Urinary bladder (tissue), 4 donors: ENCODE measurements at places on chromosomes 7 and 10. TPM values are rescaled to one million over a fixed set of nuclear protein-coding genes. Genes with fewer than 3 reads are reported as not detected.

FZD1 gene
- total RNA-seq, result 25.1 TPM

MSMB gene
- total RNA-seq, result not detected

SPDYE2 gene
- total RNA-seq, result 0.16 TPM

SRGN gene
- 67.7 TPM for total RNA-seq

ITGB8 gene
- total RNA-seq, result 106 TPM

ABCB1 gene
- total RNA-seq, result 2.4 TPM

LIPJ gene
- total RNA-seq, result 0.26 TPM

OLAH gene
- not detected for total RNA-seq

MDFIC gene
- 69.4 TPM for total RNA-seq

ABCB4 gene
- total RNA-seq, result 1.2 TPM

OR2A42 gene
- total RNA-seq, result 0.42 TPM

DYDC2 gene
- not detected for total RNA-seq

COL28A1 gene
- 9.7 TPM for total RNA-seq

CYP3A7 gene
- 0.21 TPM for total RNA-seq

DNAJC12 gene
- 9.8 TPM for total RNA-seq

TAF3 gene
- 3.8 TPM for total RNA-seq

ADAMTS14 gene
- total RNA-seq, result 13.7 TPM

DEPP1 gene
- total RNA-seq, result 15.5 TPM

NRAP gene
- total RNA-seq, result 1.5 TPM

ARMS2 gene
- not detected for total RNA-seq

AKAP9 gene
- total RNA-seq, result 180 TPM

OPN4 gene
- total RNA-seq, result not detected

NEUROD6 gene
- total RNA-seq, result not detected

RSU1 gene
- total RNA-seq, result 79.9 TPM

ASB10 gene
- not detected for total RNA-seq

TCF7L2 gene
- 24.7 TPM for total RNA-seq

ABCB8 gene
- total RNA-seq, result 17.1 TPM

DNAJC1 gene
- total RNA-seq, result 47.1 TPM

TDRD1 gene
- 0.53 TPM for total RNA-seq

KIFBP gene
- 31.3 TPM for total RNA-seq

IFT22 gene
- 28.2 TPM for total RNA-seq

SPAM1 gene
- total RNA-seq, result not detected

PILRA gene
- total RNA-seq, result 2.2 TPM

TMEM213 gene
- total RNA-seq, result not detected

FAM200A gene
- 14.8 TPM for total RNA-seq

GTPBP4 gene
- total RNA-seq, result 28.4 TPM

GNG11 gene
- total RNA-seq, result 48.1 TPM

PTF1A gene
- total RNA-seq, result not detected

GDI2 gene
- total RNA-seq, result 385 TPM

NAT16 gene
- not detected for total RNA-seq

SPDYE5 gene
- total RNA-seq, result not detected

SAMD9L gene
- total RNA-seq, result 25.5 TPM

MXI1 gene
- total RNA-seq, result 30.7 TPM

CREB5 gene
- 53.5 TPM for total RNA-seq

PIP gene
- not detected for total RNA-seq

ANXA7 gene
- total RNA-seq, result 54.0 TPM

LMOD2 gene
- total RNA-seq, result 5.4 TPM

SPDYE16 gene
- total RNA-seq, result not detected

PAXIP1 gene
- total RNA-seq, result 15.2 TPM

PKD2L1 gene
- not detected for total RNA-seq

OR9A2 gene
- 1.1 TPM for total RNA-seq

TRRAP gene
- total RNA-seq, result 35.6 TPM

HYAL4 gene
- total RNA-seq, result not detected

ALDH18A1 gene
- total RNA-seq, result 82.7 TPM

KCNH2 gene
- total RNA-seq, result 9.9 TPM

TFPI2 gene
- 19.3 TPM for total RNA-seq
